ENCODE measurements at places on chromosomes 6 and 20.

GRCh38 chr6:132598473-132598872 lies 8.9 kb upstream of the TAAR5 start:
- DNase-seq = no peak

DNA sequence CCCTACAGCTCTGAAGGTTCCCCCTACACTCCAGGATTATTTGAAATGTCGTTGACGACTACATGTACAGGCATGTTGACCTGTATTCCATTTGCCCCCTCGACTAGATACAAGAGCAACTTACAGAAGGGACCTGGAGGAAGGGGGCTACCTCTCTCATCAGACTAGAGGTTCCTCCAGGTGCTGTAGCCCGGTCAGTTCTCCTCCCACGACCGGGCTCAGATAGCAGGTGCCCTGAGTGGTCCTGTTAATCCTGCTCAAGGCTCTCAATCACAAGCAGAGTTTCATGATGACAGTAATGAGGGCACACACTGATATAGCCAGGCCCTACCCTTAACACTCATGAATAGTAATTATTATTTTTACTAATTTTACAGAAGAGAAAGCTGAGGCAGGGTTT lies 36.5 kb downstream of the KCNK5 start:
- no peak for DNase-seq

DNA sequence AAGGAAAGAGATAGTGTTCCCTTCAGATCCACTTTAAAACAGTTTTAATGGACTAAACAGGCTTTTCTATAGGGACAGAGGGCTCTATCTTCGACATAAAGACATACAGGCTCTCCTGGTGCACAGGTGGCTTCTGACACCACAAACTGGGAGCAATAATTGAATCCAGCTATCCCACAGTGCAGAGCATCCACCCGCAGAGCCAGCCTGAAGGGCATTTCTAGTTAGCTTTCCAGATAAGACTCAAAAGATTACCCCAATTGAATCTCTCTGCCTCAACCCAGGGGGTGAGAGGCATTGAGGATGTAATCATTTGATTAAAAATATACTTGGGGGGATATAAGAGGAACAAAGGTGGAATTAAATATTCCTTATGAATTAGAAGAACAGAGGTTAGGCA lies 64.8 kb upstream of the BEND3 start:
- DNase-seq = no peak

DNA sequence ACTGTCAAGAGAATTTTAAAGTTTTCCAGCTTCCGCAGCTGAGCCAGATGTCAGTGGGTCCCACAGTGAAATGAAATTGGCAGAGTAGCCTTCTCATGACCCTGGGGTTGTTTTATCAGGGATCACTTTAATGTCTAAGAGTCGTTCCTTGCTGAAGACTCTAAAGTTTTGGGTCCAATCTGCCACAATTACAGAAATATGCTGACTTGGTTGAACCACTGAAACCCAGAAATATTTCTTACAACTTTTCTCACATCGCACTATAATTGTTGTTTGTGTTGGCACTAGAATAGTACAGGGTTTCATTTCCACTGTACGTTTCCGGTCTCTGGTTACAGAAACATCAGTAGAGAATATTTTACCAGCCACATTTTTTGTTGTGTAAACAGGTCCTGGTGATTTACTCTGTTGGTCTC lies 109.0 kb downstream of the HMGCLL1 start:
- no peak for DNase-seq

DNA sequence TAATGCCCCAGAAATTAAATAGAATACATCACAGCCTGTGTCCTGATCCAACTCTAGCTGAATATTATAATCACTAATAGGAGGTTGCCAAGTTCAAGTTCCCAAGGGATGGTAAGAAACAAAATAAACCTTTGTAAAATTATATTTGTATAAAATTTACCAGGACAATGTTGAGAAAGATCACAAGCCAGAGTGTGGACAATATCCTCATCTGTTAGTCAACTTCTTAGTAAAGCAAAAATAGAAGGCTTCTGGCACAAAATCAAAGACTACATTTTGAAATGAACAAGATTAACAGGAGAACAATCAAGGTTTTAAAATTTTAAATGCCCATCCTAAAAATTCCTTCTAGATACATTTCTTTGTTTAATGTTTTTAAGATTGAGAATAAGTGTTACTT lies 290.4 kb upstream of the HSF2 start:
- no peak for DNase-seq

DNA sequence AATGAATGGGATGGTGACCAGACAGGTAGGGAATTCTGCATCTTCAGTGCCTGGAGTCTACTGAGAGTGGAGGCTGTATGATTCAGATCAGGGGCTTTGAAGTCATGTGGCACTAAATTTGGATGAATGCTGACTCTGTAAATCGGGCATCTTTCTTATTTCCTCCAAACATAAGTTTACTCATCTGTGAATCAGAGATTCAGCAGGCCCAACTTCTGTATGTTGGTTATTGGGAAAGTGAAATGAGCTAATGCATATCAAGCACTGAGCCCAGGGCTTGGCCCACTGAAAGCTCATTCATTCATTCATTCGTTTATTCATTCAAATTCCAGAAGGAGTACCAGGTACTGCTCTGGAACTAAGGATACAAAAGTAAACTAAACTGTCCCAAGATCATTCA lies 192.3 kb upstream of the RIN2 start:
- no peak for DNase-seq

GRCh38 chr6:41602422-41602743 lies 35.9 kb upstream of the MDFI start:
- DNase-seq = no peak

DNA sequence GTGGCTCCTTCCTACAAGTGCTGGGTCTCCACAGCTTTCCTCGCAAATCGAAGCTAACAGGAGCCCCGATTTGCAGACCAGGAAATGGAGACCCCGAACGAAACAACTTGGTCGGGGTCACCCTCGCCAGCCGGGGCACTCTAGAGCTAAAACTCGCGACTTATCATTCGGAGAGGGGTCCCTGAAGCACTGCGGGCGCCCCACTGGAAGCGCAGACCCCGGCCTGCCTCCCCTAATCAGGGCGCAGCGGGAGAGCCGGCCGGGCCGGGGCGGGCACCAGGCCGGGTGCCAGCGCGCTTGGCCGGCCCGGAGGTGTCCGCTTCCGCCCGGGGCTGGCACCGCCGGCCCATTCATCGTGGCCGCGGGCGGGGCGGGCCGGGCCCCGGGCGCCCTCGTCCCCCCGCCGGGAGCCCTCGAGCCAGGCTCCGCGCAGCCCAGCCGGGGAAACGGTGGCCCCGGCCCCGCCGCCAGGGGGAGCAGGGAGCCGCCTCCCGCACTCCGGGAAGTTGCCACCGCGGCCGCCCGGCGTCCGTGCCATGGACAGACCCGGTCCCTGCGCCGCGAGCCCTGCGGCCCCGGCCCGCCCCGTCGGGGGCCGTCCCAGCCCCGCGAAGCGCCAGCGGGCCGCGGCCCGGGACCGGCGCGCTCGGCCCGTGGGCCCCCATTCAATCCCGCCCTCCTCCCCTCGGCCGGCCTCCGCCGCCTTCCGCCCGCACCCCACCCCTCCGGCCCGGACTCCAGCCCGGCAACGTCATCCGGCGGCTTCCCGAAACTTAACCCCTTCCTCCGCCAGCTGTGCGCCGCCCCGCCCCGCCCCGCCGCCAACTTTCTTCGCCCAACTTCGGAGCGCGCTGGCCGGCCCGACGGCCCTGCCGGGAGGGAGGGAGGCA lies 961 bp downstream of the RRBP1 start:
- DNase-seq = peak; percentile 80

DNA sequence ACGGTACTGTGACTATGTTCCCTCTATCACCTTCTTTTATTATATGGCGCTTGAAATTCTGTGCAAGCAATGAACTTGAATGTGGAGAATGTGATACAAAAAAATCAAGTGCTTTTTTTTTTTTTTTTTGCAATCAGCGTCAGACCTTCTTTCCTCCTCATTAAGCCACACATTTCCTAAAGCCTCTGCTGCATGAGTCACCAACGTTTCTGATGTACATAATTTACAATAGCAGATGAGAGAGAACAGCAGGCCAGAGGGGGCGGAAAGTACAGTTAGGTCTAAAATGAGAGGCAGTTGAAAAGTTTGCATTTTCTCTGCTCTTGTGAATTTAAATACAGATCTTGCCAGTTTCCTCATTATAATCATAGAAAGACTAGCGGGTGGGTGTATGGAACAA lies 114.6 kb upstream of the RIPOR2 start:
- DNase-seq = no peak

DNA sequence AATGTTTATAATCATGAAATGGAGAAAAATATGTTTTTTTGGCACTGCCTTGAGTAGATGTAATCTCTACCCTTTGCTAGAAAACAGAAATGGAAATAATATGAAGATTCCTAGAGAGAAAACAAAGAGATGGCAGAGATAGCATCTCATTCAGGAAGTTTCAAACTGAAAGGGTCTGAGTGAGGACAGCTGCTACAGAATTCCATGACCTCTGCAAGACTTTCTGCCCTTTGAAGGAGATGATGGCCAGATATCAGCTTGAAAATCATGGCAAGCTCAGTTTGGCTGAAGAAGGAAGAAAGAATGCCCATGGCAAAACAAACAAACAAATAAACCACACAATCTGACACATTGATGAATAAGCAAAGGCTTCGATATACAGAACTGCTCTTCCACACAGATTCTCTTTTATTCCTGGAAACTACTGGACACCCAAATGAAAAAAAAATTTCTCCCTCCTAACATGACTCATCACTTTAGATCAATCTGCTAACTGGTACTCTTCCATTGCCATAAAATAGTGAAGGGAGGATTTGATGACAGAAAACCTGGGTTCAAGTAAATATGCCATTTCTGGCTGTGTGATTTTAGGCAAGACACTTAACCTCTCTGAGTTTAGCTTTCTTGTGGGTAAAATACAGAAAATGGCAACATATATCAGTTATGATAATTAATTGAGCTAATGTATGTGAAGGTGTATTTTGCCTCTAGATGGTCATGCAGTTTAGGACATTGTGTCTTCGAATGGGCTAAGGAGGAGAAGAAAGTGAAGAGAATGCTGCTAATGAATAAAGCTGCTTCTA lies 105.9 kb upstream of the SPACA1 start:
- no peak for DNase-seq

DNA sequence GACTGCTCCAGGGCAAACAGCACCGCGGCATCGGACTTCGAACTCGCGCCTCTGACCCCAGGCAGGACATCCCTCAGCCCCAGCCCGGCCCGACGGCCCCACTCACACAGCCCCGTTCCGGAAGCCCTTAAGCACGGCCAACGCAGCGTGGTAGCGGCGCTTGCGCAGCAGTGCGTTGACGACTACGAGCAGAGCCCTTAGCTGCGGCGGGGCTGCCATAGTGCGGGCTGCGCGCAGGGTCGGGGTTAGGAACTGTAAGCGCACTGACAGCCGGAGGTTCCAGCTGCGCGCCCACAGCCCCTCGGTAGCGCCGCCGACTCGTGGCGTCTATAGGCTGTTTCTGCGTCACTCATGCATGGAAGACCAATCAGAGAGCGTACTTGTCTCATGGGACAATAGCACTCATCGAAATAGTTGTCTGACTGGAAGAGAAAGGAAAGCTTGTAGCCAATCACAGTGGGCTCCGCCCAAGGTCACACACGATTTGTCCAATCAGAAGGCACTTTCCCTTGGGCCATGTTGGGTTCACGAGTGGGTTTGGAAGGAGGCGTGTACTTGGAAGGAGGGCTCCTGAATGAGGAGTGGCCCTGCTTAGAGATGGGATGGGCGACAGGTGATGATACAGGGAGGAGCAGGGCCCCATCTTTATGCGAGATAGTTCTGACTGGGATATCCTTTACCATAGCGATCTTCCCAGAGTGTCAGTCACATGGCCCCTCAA lies at the start of gene PXMP4:
TSS of gene PXMP4 (minus strand) at position 322 of the 721 bp plus-strand sequence. CDS start at position 219, 103 bp downstream.
- DNase-seq = peak; percentile 69

GRCh38 chr6:47512872-47513271 lies 35.3 kb downstream of the CD2AP start:
- no peak for DNase-seq

DNA sequence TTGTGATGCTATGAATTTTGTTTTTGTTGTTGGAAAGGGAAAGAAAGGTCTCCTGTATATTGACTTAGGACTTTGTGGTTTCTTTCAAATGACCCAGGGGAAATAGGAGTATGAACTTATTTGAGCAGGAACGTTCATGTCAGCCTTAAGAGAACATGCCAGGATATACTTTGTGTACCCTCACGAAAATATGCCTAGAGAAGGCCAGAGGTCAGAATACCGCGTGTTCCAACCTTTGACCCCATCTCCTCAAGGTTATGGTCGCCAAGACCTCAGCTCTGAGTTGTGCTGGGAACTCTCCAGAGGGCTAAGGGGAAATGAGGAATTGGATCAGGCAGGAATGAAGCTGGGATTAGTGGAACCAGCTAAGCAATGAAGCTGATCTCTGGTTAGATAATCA lies 11.5 kb downstream of the TTLL9 start:
- DNase-seq = no peak

GRCh38 chr6:25113436-25113835 lies 165.7 kb upstream of the CARMIL1 start:
- DNase-seq = no peak

Measured in memory B cell (primary cell).